Suppressor macrophage treated with lipopolysaccharide for 4 hours (primary cell): ENCODE measurements at places on chromosomes 6 and 20.

GRCh38 chr6:44641344-44642031 lies 254.0 kb downstream of the CDC5L start:
- DNase-seq: no peak

DNA sequence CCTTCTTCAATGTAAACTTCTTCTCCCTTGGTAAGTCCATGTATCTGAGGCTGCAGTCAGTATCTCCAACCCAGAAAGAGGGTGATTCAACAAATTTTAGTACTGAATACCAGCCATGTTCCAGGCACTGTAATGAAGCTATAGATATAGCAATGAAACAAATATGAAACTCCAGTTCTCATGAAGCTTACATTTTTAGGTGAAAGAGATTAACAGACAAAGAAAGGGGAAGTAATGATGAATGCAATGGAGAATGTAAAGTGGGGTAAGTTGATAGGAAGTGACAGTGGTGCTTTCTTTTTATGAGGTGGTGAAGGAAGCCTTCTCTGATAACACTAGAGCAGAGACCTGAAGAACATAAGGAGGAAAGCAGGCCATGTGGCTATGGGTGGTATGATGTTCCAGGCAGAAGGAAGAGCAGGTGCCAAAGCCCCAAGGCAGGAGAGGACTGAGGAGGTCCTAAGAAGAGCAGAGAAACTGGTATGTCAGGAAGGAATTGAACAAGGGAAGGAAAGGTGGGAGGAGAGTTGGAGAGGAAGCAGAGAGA lies 143.6 kb downstream of the TFAP2B start:
- no peak for DNase-seq

- DNase-seq: no peak
Observed at GRCh38 chr6:106086814-106087175, 659 bp downstream of the PRDM1 start.

GRCh38 chr6:1832844-1833787 lies 223.4 kb downstream of the FOXC1 start:
- DNase-seq: no peak

- DNase-seq: no peak
Observed at GRCh38 chr20:38104285-38104684, 60.8 kb downstream of the TGM2 start.

DNA sequence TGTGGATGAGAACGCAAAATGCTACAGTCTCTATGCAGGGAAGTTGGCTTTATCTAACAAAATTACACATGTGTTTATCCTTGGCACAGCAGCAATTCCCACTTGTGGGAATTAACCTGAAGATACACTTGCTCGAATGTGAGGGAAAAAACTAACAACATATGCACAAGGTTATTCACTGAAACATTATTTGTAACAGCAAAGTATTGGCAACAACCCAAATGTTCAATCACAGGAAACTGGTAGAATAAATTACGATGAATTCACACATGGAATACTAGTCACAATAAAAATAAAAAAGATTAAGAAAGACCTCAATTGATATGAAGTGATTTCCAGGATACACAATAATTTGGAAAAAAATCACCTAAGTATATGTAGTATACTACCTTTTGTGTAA lies 68.1 kb upstream of the OGFRL1 start:
- DNase-seq: no peak
